ENCODE measurements at places on chromosomes 6 and 20.

GRCh38 chr6:64000818-64001491 is 365.4 kb downstream of the PHF3 start:
- DNase-seq: no peak

DNA sequence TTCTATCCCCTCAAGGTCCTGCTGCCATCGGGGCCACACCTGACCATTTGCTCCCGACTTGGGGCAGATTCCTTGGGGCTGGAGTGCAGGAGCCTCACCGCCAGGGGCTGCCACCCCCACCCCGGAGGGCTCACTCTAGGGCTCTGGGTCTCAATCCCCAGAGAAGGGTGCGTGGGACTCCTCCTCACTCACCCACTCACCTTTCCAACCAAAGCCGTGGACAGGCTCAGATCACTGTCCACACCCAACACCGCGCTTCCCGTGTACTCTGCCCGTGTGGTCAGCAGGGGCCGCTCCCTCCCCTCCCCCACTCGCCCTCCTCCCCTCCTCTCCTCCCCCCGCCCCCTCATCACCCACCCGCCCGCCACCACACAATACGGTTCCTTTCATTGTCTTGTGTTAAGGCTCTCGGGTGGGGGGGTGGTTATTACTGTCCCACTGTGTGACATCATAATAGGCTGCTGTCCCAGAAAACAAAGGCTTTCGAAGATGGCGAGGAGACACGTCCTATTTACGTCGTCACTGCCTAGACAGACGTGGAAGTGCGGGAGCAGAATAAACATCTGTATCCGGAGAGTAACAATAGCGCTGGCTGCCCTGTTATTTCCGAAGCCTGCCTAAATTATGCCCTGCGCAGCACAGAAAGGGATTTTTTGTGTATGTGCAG is 85.8 kb downstream of the YTHDF1 start:
- DNase-seq: no peak

DNA sequence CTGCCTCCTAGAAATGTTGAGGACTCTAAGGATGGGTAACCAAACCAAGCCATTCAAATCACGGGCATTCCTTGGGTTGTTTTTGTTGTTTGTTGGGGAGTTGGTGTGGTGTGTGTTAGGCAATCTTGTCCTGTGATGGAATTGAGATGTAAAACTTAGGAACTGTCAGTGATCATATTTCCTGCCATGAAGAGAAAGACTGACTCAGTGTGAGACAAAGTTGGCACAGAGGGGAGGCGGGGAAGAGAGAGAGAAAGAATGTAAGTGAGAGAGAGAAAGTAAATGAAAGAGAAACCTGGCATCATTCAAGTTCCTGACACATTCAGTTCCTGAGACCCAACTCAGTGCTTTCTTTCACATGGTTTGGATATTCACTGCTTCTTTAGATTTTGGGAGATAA is 21.6 kb upstream of the FBXO30 start:
- DNase-seq: no peak

DNA sequence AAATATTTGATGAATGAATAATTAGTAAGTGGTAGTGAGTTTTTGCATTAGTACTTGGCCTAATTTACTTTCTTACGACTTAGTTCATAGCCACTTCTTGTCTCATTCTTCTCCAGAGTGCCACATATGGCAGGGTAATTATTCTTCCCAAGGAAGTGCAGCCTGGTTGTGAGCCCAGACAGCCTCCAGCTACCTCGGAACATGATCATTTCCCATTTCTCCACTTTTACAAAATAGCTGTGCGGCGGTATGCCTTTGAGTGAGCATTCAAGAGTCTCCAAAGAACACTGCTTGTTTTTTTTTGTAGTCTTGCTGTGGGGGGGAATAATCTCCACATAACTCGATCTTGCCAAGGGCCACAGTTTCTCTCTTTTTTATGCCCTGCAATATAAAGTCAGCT is 765.0 kb downstream of the HDGFL1 start:
- DNase-seq: no peak

DNA sequence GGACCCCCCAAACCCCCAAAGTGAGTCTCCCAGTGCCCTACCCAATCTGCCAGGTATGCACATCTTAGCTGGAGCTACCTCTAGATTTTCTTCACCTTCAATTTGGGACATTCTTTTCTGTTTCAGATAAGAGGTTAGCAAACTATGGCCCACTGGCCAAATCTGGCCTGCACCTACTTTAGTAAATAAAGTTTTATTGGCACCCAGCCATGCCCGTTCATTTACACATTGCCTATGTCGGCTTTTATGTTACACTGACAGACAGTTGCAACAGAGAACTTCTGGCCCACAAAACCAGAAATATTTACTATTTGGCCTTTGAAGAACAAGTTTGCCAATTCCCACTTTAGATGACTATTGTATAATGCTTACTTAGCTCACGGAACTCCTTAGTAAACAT is 55.9 kb upstream of the STX16 start:
- DNase-seq: no peak

- no peak for DNase-seq
Observed at GRCh38 chr6:46281110-46281509, 110.3 kb upstream of the ENPP5 start.

DNA sequence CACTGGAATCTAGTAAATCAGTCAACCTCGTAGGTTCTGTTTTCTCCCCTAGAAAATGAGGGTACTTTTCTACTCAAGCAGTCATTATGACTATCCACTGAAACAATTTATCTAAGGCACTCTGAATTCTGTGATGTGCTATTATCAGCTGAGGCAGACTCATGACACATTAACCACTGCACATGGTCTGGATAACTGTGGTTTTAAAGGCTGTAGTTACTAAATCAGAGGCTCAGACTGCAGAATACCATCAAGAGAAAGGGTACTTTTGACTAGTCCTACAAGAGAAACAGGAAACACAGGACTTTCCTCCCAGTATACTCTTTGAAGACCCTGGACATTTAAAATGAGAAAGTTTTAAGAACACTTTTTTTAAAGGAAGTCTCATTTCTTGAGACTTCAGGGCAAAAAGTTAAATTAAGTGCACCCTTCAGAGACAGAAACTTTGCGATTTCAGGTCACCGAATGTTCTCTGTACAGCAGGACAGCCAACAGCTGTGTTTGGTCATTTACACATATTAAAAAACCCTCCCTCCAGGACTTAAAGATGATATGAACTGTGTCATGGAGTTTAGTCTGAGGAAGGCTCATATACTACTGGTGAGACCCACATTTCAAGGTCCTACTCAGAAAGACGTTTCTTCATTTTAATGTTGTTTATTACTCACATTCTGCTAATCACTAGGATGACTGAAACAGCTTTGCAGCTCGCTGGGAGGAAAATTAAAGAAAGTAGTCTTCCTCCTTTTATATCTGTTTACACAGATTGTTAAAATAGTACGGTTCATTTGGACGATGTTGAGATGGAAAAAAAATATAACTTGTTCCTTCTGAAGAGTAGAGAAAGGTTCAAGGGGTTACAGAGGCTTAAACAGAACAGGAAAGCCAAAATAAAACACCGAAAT is 19.9 kb downstream of the ATXN1 start:
- DNase-seq: no peak

DNA sequence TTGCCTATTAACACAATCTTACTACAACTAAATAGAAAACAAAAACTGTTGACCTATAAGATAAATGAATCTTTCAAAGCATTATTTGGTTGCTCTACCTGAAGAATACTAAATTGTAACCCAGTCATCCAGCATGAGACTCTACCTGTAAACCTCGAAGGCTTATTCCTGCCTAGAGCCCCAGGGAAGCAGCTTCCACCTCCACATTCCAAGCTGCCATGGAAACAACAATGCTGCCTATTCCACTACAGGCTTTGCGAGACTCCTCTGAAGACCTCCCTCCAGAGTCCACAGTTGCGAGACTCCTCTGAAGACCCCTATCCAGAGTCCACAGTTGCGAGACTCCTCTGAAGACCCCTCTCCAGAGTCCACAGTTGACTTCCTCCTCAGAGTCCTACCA is 15.7 kb downstream of the GMDS start:
- DNase-seq: no peak

- no peak for DNase-seq
Observed at GRCh38 chr6:29826271-29826670, 1.4 kb upstream of the HLA-G start.

- no peak for DNase-seq
Observed at GRCh38 chr6:103783329-103783728, 1076.4 kb downstream of the HACE1 start.

- DNase-seq: no peak
Observed at GRCh38 chr6:81938991-81939732, 186.7 kb upstream of the TENT5A start.

GRCh38 chr6:42522942-42523814 is 40.7 kb upstream of the UBR2 start:
- no peak for DNase-seq

- peak; percentile 82 for DNase-seq
Observed at GRCh38 chr6:41039060-41039998, at the start of gene UNC5CL. UNC5CL (minus strand) TSS chr6:41039221; CDS start chr6:41035074, 4,147 bp downstream.

DNA sequence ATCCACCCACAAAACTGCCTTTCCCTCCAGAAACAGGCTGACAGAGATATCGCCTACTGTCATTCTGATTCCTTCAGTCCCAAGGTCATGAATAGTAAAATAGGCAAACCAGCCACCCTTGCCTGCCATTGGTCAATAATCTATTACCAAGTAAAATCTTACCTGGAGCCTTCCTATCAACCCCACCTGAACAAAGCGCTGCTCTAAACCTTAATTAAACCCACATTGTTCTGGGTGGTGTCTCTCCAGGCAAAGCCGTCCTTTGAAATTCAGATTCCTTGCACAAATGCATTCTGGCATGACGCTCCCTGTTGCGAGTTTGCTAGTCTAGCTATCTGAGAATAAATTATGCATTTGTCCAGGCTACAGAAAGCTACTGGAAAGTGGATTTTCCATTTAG is 291.6 kb upstream of the ECI2 start:
- no peak for DNase-seq

- no peak for DNase-seq
Observed at GRCh38 chr6:107080036-107080435, 35.3 kb downstream of the BEND3 start.

- DNase-seq: no peak
Observed at GRCh38 chr6:100472674-100473073, 8.0 kb upstream of the SIM1 start.

GRCh38 chr20:2093159-2093781 is 8.4 kb upstream of the STK35 start:
- no peak for DNase-seq

DNA sequence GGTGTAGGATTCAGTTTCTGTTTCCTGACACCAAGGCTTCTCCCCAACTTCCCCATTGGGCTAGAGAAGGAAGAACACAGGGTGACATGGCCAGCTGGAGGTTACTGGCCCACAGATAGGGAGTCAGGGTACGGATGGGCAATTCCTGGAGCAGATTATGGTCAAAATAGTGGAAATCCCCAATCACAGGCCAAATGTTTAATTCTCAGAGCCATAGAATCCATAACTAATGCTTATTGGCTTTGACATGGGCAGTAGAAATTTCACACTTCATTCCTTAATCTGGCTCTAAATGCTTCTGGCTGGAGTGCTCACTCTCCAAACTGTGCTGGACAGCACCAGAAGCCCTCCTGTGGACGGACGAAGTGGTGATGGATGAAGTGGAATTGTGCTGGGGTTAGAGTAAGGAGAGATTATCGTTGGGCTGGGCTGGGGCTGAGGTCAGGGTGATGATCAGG is 887 bp downstream of the SIGLEC1 start:
- DNase-seq: no peak

DNA sequence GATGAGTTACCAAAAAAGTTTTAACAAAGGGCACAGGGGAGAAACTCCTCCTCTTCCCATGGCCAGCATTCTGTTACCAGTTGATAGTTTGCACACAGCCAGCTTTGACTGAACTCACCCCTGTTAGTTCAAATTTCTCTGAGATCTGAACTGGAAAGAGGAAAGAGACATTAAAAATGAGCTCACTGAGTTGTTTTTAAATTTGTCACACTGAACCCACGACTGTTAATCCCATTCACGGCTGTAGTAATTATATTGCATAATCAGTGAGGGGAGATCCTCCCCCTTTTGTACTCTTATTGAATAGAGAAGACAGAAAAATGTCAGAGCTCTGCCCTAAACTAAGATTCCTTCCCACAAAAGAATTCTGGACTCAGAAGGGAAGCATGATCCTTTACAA is 17.5 kb upstream of the DSP start:
- no peak for DNase-seq

DNA sequence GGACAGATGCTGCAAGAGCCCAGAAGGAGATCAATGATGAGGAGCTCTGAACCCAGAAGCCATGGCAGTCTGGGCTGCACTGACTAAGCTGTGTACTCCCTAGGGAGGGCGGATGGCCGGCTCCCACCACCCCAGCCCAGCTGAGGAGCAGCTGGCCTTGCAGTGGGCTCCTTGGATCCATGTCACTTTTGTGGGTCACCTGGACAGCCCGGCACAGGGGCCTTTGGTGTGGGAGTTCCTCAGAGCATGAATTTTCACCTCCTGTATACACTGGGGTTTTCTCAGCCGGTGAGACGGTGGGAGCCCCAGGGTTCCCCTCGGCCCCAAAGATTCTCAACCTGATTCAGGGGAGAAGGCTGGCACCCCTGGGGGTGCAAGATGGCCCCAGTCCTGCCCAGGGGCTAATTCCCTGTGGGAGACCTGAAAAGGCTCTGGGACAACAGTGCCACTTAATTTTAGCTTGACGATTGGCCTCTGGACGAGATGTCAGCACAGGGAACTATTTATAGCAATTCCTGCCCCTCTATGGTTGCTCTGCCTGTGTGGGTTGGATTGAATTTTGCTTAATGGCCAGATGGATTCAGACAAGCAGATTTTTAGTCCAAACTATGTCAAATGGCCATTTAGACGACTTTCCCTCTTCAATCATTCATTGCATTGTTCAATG is 121.6 kb upstream of the PMEPA1 start:
- DNase-seq: no peak

GRCh38 chr6:137630666-137631065 is 136.5 kb upstream of the OLIG3 start:
- DNase-seq: no peak

- no peak for DNase-seq
Observed at GRCh38 chr6:143976806-143977349, 31.2 kb downstream of the PLAGL1 start.

- DNase-seq: no peak
Observed at GRCh38 chr20:64164123-64164836, at the start of gene MYT1. MYT1 (plus strand) TSS chr20:64164452; CDS start chr20:64198862, 34,410 bp downstream.

DNA sequence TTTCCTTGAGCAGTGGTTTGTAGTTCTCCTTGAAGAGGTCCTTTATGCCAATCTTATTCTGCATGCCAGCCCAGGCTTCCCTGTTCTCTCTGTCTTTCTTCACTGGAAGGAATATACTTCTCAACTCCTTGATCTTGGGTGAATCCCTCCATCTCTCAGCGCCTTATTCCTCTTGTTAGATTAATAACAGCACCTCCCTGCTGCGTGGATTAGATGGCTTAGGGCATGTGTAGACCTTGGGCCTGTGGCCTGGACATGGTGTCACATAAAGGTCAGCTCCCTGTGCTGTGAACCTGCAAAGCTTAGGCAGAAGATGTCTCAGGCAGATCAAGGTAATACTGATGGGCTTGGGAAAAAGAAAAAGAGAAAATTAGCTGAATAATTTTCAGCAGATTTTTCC is 18.3 kb downstream of the ZNF831 start:
- DNase-seq: no peak

DNA sequence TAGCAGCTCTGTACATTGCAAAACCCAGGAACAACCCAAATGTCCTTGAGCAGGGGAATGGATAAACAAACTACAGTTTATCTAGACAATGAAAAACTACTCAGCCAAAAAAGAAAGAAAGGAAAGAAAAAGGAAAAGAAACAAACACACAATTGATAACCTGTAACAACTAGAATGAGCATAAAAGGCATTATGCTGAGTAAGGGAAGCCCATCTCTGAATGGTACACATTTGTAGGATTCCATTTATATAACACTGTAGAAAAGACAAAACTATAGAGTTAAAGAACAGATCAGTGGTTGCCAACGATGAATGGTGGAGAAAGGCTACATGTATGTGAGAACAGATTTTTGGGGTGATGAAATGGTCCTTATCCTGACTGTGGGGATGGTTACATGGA is 454.0 kb downstream of the PKHD1 start:
- DNase-seq: no peak
